ENCODE measurements at places on chromosomes 2 and 18. TPM values are rescaled to one million over a fixed set of nuclear protein-coding genes. Genes with fewer than 3 reads are reported as not detected.

GRCh38 chr2:148240838-148241237, 219.9 kb downstream of the MBD5 start:
- H3K4me1 ChIP-seq, result no peaks in the 10 kb centered on the region
- H3K4me3 ChIP-seq, result no peak overlapping the region
- H3K27ac ChIP-seq, result no peak overlapping the region
- DNase-seq, result no peak
- H3K27me3 ChIP-seq, result no peaks in the 10 kb centered on the region

DNA sequence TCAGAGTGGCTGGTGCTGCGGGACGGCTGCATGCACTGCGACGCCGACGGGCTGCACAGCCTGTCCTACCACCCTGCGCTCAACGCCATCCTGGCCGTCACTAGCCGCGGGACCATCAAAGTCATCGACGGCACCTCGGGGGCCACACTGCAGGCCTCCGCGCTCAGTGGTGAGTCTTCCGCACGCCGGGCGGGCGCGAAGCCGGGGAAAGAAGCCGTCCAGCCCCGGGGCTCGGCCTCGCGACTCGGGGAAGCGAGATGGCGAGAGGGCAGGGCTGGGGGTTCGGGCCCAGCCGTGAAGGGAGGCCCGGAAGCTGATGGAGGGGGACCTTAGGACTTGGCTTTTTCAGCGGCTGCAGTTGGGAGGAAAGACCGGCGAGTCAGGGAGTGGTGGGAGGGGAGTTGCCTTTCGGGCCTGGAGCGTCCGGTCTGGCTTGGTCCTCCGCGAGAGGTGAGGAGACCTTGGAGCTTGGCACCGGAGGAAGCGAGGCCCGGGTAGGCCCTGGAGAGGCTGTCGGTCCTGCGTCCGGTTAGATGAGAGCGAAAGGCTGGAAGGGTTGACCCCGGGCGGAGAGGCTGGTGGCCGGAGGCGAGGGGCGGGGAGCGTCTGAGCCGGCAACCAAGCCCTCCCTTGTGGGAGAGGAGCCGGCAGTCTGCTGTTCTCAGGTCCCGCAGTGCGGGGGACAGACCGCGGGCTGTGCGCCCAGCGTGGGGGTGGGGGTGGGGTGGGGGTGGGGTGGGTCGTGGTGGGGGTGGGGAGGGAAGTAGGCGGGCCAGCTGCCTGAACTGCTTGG, 691 bp downstream of the BIRC6 start:
- peak; percentile 56 for DNase-seq
- peak overlapping the region; percentile 82 for H3K4me3 ChIP-seq
- H3K27ac ChIP-seq, result peak overlapping the region; percentile 95
- H3K4me1 ChIP-seq, result peaks cover 32% of the 10 kb centered on the region
- no peaks in the 10 kb centered on the region for H3K27me3 ChIP-seq

- H3K4me3 ChIP-seq, result no peak overlapping the region
- DNase-seq, result peak; percentile 24
- H3K4me1 ChIP-seq, result peaks cover 19% of the 10 kb centered on the region
- no peaks in the 10 kb centered on the region for H3K36me3 ChIP-seq
- peaks cover 19% of the 10 kb centered on the region for H3K27me3 ChIP-seq
- no peak overlapping the region for H3K27ac ChIP-seq
These were observed 266.5 kb downstream of the NEDD4L start for GRCh38 chr18:58310517-58310916.

DNA sequence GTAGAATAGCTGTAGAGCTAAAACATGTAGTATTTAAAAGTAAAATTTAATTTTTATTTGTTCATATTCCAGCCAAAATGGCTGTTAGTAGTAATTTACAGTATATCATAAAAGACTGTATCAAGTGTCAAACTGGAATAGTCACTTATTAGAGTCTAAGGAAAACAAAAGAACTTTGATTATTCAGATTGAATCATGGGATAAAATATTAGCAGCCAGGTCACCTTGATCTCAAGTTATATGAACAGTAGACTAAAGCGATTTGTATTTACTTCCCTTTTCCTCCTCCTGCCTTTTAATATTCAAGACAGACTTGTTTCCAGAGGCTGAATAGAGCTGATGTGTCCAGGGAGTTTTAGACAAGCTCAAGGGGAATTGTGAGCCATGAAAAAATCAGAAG, 54.4 kb downstream of the PMAIP1 start:
- H3K36me3 ChIP-seq, result no peaks in the 10 kb centered on the region
- H3K27me3 ChIP-seq, result peaks cover 21% of the 10 kb centered on the region
- no peak for DNase-seq

GRCh38 chr2:205734436-205735037, 52.2 kb downstream of the NRP2 start:
- H3K4me3 ChIP-seq, result no peak overlapping the region
- no peak overlapping the region for H3K27ac ChIP-seq
- H3K4me1 ChIP-seq, result no peaks in the 10 kb centered on the region

- H3K27ac ChIP-seq, result peak overlapping the region; percentile 9
- no peak overlapping the region for H3K4me3 ChIP-seq
- no peak for DNase-seq
- H3K4me1 ChIP-seq, result peaks cover 4% of the 10 kb centered on the region
These were observed 108.6 kb downstream of the AGPS start for GRCh38 chr2:177501186-177501585.

GRCh38 chr2:176844461-176844860, 368.1 kb upstream of the HNRNPA3 start:
- no peaks in the 10 kb centered on the region for H3K27me3 ChIP-seq
- peaks cover 3% of the 10 kb centered on the region for H3K36me3 ChIP-seq
- no peak for DNase-seq
- no peak overlapping the region for H3K27ac ChIP-seq

GRCh38 chr2:65228263-65228750, 676 bp downstream of the ACTR2 start:
- peaks cover 38% of the 10 kb centered on the region for H3K4me1 ChIP-seq
- H3K27me3 ChIP-seq, result no peaks in the 10 kb centered on the region
- H3K27ac ChIP-seq, result peak overlapping the region; percentile 99
- peaks cover 34% of the 10 kb centered on the region for H3K36me3 ChIP-seq
- peak overlapping the region; percentile 99 for H3K4me3 ChIP-seq
- DNase-seq, result no peak

- no peak for DNase-seq
- H3K36me3 ChIP-seq, result no peaks in the 10 kb centered on the region
These were observed 113.5 kb upstream of the CHRNA1 start for GRCh38 chr2:174877751-174878150.

- H3K27me3 ChIP-seq, result no peaks in the 10 kb centered on the region
- DNase-seq, result no peak
These were observed 5.3 kb downstream of the CERS6 start for GRCh38 chr2:168461178-168461941.

DNA sequence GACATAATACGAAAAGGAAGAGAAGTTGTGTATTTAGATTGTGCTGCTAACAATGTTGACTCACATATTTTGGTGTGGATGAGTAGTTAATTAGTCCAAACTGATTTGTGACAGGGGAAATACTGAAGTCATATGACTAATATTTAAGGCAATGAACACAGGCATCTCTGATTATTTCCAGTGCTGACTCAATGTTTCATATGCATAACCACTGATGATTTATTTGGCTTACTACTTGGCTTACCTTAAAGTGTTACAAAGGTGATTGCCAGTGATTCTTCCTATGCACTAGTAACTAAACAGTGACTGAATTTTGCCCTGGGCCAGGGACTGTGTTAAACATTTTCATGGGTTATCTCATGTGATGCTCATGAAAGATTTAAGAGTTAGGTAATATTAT, 722.6 kb downstream of the METTL4 start:
- H3K4me1 ChIP-seq, result peaks cover 3% of the 10 kb centered on the region
- no peak overlapping the region for H3K27ac ChIP-seq
- no peaks in the 10 kb centered on the region for H3K27me3 ChIP-seq
- H3K4me3 ChIP-seq, result no peak overlapping the region
- no peak for DNase-seq
- H3K36me3 ChIP-seq, result no peaks in the 10 kb centered on the region

- DNase-seq, result no peak
- no peaks in the 10 kb centered on the region for H3K36me3 ChIP-seq
- peaks cover 33% of the 10 kb centered on the region for H3K4me1 ChIP-seq
- no peak overlapping the region for H3K4me3 ChIP-seq
These were observed 15.3 kb upstream of the NFE2L2 start for GRCh38 chr2:177279847-177280246.

Gene IL1R1
- not detected for total RNA-seq

Gene PSTPIP2
- total RNA-seq, result 7.7 TPM

Gene TUBA3D
- not detected for total RNA-seq

Gene ACADL
- total RNA-seq, result not detected

Gene FOXI3
- not detected for total RNA-seq

Gene C1QL2
- not detected for total RNA-seq

Gene MIB1
- 37.4 TPM for total RNA-seq

Gene FEV
- total RNA-seq, result not detected

Measured in activated CD8-positive, alpha-beta T cell treated with anti-CD3 and anti-CD28 coated beads, Interleukin-2, amount 10 ng/mL, durations not matched to agents 7 days and 5 days (primary cell).